ENCODE measurements at places on chromosomes 1 and 21.

- peak; percentile 74 for DNase-seq
These were observed 19.3 kb upstream of the SAMD11 start for GRCh38 chr1:904310-904950.

GRCh38 chr1:150972417-150972940 lies 2.2 kb downstream of the CERS2 start:
- no peak for DNase-seq

GRCh38 chr21:45380566-45380965 lies 24.4 kb upstream of the COL18A1 start:
- DNase-seq = no peak

- DNase-seq = no peak
These were observed 160.9 kb upstream of the UBE2U start for GRCh38 chr1:64042331-64043100.

DNA sequence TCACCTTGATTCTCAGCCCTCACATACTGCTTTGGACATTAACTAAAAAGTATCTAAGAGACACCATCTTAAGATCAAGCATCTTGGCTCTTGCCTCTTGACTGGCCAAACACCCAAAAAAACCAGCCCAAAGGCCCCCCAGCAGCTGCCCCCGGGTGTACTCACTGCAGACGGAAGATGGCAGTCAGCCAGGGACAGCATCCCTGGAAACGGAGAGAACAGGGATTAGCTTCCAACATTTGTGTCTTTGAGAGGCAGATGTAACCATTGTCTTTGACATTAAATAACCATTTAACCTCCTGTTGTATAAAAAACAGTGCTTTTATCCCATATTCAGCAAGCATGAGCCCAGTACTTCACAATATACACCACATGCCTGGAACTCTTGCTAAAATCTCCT lies 11.3 kb downstream of the TMEM63A start:
- no peak for DNase-seq

GRCh38 chr1:43801203-43801602 lies 93.9 kb downstream of the ST3GAL3 start:
- no peak for DNase-seq

GRCh38 chr21:35648512-35648911 lies 411.8 kb downstream of the SETD4 start:
- DNase-seq = no peak

DNA sequence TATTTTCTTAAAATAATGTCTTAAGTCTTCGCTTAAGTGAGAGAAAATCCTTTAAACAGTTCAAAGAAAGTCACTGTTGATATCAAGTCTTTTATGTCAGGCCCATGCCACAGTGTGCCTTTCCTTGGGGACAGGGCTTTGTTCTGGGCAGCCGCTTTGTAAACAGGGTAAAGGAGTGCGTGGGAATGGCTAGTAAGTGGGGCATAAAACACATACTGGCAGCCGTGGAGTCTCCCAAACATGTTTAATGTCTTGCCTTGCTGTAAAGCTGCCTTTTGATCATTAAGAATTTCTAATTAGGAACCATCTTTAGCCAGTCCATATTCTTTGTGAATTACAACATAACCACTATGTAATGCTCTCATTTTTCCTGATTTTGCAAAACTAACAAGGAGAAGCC lies 99.7 kb downstream of the PHTF1 start:
- DNase-seq = no peak

GRCh38 chr1:52195161-52195560 lies 53.3 kb downstream of the ZFYVE9 start:
- DNase-seq = no peak

DNA sequence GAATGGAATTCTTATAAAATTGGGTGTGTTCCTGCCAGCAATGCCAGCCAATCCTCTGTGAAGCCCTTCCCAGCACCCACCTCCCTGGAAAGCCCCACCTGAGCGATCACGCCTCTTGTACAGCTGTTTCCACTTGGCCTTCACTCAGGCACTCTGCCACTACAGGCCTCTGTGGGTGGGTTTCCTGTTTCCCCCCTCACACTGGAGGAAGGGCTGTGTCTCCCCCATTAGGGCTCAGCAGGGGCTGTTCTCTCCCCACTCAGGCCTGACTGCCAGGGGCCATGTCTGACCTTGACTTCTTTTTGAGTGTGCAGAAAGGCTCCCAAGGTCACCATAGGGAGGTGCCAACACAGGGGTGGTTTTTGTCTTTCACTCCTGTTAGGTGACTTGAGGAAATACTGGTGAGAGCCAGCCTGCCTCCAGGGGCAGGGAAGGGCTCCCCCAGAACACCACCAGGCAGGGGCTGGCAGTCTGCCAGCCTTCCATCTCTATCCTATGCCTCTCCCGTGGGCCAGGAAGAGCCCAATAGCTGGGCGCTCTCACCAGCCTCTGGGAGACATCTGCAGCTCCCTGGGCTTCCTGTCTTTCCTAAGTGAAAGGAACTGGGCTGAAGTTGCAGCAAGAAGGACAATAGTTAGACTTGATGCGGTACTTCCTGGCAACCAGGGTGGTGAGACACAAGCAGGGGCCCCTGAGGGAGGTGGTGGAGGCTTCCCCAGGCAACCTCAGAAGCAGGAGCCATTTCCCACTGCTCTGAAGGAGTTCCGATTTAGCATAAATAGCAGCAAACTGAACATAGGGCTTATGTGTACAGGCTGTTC lies 49.1 kb downstream of the ELK4 start:
- no peak for DNase-seq

DNA sequence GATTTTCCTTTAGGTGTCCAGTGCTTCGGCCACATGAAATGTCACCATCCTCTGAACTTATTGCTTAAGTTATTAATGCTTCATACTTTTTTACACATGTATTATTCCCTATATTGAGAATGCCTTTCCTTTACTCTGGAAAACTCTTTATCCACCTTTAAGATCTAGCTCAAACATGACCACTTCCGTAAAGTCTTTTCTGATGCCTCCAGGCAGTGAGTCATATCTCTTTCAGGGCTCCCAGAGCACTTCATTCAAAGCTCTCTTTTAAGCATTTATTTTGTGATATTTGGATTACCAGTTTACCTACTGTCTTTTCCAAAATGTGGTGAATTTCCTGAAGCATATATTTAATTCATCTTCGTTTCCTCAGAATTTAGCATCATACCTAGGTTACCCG lies 178.9 kb downstream of the HS2ST1 start:
- DNase-seq = no peak

- no peak for DNase-seq
These were observed 149.2 kb downstream of the CACNA1E start for GRCh38 chr1:181632492-181632891.

- DNase-seq = no peak
These were observed 167.6 kb downstream of the BRINP2 start for GRCh38 chr1:177338376-177338775.

GRCh38 chr1:164836614-164837018 lies 277.6 kb downstream of the PBX1 start:
- no peak for DNase-seq

DNA sequence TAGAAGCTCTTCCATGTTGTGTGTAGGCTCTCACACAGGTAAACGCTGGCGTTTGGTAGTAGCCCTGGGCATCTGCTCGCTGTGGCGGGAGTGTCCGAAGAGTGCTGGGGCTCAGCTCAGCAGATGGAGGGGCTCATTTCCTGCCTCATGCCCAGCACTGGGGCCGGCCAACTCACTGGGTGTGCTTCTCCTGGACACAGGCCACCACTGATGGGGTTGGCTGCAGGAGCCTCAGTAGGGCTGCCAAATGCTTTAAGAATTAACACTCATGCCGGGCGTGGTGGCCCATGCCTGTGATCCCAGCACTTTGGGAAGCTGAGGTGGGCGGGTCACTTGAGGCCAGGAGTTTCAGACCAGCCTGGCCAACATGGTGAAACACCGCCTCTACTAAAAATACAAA lies 20.9 kb downstream of the UQCRHL start:
- no peak for DNase-seq

DNA sequence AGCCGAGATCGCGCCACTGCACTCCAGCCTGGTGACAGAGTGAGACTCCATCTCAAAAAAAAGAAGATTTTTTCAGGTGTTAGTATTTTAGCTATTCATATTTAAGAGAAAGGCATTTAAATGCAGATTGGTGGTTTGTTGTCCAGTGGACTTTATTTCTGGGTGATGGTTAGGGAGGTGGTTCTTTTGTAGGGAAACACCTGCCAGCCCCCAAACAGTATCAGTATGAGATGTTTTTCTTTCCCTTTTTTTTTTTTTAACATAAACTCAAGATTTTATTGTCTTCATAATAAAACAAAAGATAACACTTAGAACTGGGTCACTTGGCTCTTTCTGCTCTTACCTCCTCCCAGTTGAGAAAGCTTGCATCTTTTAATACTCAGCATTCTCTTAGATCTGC lies 9.9 kb downstream of the CCDC18 start:
- DNase-seq = no peak

DNA sequence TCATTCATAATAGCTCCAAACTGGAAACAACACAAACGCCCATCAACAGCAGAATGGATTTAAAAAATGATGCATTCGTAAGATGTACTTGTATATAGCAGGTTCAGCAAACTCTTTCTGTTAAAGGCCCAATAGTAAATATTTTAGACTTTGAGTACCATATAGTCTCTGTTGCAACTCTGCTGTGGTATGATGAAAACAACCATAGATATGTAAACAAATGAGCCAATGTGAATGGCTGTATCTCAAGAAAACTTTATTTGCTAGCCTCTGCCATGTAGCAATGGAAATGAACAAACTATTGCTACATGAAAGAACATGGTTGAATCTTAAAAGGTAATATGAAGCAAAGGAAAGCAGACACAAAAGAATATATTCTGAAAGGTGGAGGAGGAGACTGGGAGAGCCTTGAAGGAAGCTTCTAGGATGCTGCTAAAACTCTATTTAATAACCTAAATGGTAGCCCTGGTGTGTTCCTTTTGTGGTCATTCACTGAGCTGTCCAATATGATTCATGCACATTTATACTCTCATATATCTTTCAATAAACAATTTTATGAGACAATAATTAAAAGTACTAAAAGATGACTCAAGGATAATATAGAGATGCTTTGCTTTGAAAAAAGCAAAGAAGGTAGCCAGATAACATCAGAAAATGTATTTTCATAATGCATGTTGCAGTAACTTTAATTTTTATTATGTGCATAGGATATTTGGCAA lies 29.1 kb upstream of the FMO3 start:
- no peak for DNase-seq

DNA sequence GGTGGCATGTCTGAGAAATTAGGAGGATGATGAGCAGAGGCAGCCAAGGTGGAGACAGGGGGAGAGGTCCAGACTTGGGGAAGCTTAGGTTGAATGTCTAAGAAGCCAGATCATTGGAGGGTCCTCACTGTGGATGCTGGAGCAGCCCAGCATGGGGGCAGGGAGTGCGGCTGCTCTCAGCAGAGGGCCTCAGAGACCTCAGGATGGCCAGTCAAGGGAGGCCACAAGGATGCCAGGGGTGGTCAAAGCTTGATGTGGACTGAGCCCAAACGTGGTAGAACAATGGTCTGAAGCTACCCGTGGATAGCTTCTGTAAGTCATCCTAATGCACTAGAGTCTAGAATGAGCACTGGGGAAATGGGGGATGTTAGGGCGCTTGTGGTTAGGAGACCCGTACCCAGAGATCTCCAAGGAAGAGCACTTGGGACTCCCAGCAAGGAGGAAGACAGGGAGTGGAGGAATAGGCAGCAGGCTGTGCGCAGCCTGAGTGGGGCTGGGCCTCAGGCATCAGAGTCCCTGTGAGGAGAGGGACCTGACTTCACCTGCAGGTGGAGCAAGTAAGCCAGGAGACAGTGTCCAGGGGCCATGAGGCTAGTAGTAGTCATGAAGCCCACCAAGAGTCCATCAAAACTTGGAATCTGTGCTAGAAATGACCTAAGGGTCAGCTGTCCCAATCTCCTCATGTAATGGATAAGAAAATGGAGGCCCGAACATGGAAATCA lies 4.3 kb upstream of the S100A9 start:
- no peak for DNase-seq

GRCh38 chr1:78645723-78646122 lies 3.9 kb upstream of the IFI44 start:
- DNase-seq = no peak

DNA sequence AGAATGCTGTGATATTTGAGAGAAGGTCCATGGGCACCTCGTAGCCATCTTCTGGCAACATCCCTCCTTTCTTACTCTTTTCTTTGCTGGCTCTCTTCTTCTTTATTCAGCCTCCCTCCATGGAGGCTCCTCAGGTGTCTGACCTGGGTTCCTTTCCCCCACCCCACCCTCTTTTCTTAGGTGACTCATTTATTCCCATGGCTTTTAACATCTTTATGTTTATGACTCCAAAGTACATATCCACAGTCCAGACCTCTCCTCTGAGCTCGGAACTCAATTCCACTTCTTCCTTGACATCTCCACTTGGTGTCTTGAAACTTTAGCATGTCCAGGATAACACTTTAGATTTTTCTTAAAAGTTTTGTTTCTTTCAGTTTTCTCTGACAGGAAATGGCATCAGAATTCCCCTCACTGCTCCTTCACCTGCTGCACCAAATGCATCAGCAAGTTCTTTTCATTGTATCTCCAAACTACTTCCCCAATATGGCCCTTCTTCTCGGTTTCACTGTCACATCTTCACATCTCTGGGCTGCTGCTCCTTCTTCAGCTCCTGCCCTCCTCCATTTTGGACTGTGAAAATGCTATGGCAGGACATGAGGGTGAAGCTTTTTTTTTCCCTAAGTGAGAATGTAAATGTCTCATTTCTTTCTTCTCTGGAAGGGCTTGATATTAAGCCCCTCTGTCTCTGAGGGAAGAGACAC lies 95.9 kb downstream of the GIPC2 start:
- DNase-seq = no peak

GRCh38 chr1:117561071-117561470 lies 44.8 kb upstream of the TENT5C start:
- no peak for DNase-seq

DNA sequence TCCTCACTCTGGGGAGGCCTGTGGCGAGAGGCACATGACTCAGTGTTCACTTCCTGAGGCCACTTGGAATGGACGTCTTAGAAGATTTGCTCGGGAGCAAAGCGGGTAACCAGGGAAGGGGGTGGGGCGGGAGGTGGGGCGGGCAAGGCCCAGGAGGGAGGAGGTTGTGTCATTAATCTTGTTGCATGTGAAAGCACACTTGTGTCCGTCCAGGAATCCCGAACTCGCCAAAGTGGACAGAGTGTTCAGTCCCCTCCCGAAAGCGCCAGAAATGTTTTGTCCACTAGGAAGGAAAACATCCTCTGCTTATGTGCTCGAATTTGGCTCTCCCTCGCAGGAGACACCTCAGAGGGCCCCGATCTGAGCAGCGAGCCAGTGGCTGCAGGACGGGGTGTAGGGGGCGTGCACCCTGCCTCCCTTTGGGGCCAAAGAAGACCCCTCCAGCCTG lies 84.2 kb downstream of the SPSB1 start:
- no peak for DNase-seq

DNA sequence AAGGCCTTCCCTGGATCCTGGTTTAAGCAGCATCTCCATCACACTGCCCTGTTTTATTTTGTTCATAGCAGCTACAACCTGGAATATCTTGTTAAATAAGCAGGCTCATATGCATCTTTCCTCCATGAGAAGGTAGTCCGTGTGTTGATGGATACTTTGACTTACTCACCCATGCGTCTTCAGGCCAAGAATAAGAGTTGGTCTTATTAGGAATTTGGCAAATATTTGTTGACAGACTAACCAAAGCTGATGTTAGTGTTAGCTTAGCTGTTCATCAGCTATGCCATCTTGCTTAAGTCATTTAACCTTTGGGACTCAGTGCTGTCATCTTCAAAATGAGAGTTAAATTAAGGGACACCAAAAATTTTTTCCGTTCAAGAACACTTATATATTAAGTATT lies 59.2 kb downstream of the SASS6 start:
- no peak for DNase-seq

- no peak for DNase-seq
These were observed at the start of gene IGSF21 for GRCh38 chr1:18107369-18108298. IGSF21 (plus strand) TSS chr1:18107798; CDS start chr1:18108129, 331 bp downstream.

GRCh38 chr1:52825868-52826267 lies 16.7 kb upstream of the ZYG11A start:
- no peak for DNase-seq
